Stimulated activated CD8-positive, alpha-beta memory T cell treated with anti-CD3 and anti-CD28 coated beads, Interleukin-7, amount 100 ng/mL, for 24 hours (primary cell): ENCODE measurements at places on chromosomes 5 and 9.

DNA sequence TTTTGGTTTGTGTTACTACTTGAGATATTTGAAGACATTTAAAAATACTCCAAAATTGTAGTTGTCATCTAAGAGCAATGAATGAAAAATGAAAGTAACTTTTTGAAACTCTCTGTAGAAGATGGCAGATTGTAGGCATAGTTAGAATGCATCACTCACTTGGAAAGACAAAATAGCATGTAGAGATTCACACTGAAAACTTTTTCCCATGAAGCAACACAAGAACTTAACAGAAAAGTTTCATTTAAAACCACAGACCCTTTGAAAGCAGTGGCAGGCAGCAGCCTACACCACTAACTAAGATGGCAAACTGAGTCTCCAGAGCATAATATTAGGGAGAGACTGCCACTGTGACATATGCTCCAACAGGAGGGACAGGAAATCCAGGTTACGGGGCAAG, 18.9 kb upstream of the FAM174A start:
- no peak for DNase-seq

DNA sequence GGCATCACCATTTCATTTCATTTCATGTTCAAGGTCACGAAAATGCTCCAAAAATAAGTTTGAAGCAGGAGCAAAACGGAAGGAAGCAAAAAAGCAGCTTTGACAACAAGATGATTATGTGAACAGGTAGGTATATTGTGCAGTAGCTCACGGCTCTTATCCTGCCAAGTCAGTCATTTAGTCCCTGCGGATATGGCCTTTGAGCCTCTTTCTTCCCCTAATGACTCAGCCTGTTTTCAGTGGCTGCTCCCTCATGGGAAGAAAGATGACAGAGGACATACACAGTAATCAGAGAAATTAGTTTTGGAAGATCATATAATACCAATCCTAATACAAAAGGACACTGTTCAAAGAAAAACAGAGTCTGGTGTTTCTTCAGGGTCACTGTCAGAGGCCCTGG, 155.8 kb upstream of the GRAMD2B start:
- no peak for DNase-seq

- no peak for DNase-seq
Observed at GRCh38 chr5:61651195-61651594, 319.1 kb downstream of the ZSWIM6 start.

DNA sequence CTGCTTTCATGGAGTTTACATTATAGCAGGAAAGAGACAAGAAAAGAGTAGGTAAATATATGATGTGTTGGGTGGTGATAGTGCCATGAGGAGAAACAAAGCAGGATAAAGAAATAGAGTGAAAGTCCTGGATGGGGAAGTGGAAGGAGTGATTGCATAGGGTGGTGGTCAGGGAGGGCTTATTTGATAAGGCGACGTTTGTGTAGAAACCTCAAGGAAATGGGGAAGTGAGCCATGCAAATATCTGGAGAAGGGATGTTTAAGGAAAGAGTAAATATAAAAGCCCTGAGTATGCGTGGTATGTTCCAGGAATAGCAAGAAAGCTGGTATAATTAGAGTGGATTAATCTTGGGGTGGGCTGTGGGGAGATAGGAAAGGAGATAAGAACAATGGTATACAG, 134.7 kb upstream of the SV2C start:
- no peak for DNase-seq

GRCh38 chr5:133200256-133200655, 148.4 kb downstream of the HSPA4 start:
- DNase-seq = no peak

DNA sequence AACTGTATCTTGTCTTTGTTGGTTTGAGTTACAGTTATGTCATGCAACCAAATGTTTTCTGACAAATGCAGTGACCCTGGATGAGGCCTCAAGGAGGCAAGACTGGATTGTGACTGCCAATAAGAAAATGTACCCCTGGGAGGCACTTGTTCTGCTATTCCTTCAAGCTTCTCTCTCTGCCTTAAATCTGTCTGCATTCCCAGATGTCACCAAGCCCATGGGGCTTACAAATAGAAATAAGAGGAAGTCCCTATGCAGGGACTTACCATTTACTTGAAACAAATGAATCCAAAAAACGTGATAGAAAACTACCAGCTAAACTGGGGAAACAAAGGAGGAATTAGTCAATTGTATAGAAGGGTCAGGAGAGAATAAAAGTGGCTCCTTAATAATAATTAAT, 8.2 kb upstream of the PARP8 start:
- DNase-seq = no peak
